Stimulated activated CD4-positive, alpha-beta T cell treated with anti-CD3 and anti-CD28 coated beads, TNF-alpha, amount 100 ng/mL, for 48 hours (primary cell): ENCODE measurements at places on chromosomes 6 and 20.

DNA sequence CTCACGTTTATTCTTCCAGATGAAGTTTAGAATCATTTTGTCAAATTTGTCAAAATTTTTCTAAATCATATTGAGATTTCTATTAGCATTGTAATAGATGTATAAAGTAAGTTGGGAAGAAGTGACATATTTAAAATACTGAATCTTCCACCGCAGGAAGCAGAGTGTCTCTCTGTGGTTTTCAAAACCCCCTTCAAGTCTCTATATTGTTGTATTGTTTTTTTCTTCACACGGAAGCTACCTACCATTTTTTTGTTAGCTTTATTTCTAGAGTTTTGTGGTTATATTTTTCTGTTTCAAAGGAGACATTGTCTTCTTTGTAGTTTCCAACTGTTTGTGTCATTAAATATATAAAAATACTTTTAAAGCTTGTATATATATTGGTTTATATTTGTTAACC lies 188.6 kb downstream of the ZDHHC14 start:
- DNase-seq, result no peak

- DNase-seq, result no peak
Observed at GRCh38 chr20:13340088-13340487, 119.0 kb downstream of the ISM1 start.

- DNase-seq, result no peak
Observed at GRCh38 chr20:33311996-33312395, 29.0 kb downstream of the BPIFB1 start.

GRCh38 chr6:145276756-145277155 lies 458.6 kb downstream of the EPM2A start:
- DNase-seq, result no peak

GRCh38 chr6:25002326-25003091 lies 66.7 kb upstream of the RIPOR2 start:
- no peak for DNase-seq

DNA sequence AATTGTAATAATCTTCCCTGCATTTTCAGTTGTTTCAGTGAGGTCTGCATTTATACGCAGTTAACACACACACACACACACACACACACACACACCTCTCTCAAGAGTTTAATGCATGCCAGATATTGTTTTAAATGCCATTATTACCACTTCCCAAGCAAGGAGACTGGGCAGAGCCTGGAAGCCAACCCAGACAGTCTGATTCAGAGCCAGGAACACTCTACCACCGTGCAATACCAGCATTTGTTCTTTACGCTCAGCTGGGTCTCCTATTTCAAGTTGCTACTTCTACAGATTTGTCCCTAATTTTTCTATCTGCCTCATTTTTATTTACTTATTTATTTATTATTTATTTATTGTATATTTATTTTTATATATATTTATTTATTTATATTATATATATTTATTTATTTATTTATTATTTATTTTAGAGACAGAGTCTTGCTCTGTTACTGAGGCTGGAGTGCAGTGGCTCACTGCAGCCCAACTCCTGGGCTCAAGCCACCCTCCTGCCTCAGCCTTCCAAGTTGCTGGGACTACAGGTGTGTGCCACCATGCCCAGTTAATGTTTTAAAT lies 68.4 kb downstream of the PCSK2 start:
- no peak for DNase-seq

DNA sequence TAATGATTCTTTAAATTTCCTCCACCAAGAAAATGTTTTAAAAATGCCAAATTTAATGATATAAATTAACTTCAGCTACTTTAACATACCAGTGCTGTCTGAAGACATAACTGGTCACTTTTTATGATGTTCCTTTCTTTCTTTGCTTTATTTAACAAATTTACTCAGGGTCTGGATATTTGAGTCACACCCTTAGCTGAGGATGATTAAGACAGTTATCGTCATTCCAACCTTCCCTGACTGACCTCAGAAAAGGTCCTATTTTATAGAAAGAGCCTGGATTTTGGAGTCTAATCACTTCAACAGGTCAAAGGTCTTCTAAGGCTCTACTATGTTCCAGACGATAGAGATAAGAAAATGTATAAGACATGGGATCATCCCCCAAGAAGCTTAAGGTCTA lies 47.4 kb upstream of the CEP162 start:
- DNase-seq, result no peak

GRCh38 chr20:47985092-47985850 lies 200.0 kb upstream of the SULF2 start:
- no peak for DNase-seq

DNA sequence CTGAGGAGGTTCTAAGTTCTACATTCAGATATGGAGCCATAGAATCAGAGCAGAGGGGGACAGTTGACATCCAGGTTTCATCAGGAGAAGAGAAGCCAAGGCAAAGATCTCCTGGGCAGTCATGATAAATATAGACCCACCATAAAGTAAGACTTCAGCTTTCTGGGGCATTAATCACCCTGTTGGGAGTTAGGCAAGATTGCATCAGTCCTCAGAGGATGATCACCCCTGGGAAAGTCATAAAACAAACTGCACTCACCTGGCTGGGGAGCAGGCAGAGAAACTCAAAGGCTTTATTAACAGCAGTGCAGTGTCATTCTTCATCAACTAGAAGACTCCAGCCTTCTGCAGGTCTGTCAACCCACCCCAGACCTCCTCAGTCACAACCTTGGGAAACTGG lies 301.3 kb upstream of the JARID2 start:
- DNase-seq, result no peak

DNA sequence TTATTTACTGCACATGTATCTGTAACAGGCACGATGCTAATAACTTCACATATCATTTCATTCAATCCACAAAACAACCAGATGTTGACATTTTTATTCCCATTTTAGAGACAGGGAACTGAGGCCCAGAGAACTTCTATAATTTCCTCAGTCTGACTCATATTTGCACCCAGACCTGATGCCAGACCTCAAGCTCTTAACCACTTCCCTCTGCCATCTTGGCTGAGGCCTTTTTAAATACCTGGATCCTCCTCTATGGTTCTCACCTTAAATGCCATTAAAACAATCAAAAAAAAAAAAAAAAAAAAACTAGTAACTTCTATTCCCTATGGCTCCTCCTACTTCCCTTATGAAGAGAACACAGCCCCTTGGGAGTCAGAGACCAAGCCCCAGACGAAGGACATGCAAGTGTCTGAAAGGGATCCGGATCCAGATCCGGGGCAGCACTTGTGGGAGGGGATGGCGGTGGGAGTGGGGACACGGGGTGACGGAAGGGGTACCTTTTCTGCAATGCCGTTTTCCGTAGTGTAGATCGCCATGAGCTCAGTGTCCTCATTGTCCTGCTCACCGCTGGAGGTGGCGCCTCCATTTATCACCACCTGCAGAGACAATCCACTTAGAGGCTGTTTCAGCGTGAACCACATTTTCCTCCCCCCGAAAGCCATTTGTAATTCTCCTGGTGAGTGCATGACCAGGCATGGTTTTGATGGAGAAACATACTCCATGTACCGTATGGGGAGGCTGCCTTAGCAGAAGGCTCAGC lies 88.7 kb downstream of the SLC23A2 start:
- DNase-seq, result no peak

DNA sequence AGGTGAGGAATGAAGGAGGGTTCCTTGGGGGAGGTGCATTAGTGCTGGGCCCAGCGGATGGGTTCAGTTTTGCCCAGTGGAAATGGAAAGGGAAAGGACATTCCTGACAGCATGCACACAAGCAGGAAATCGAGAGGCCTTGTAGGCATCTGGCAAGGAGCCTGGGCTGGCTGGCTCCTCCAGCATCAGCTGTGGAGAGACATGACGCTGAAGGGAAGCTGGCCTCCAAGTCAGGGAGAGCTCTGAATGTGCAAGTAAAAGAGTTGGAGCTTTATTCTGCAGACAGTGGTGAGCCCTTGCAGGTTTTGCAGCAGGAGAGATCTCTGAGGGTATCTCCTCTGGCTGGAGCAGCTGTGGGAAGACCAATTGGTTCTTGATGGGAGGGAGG lies 154.3 kb downstream of the MRPL14 start:
- DNase-seq, result no peak

GRCh38 chr20:37379967-37380828 lies 34.3 kb downstream of the SRC start:
- DNase-seq, result no peak

DNA sequence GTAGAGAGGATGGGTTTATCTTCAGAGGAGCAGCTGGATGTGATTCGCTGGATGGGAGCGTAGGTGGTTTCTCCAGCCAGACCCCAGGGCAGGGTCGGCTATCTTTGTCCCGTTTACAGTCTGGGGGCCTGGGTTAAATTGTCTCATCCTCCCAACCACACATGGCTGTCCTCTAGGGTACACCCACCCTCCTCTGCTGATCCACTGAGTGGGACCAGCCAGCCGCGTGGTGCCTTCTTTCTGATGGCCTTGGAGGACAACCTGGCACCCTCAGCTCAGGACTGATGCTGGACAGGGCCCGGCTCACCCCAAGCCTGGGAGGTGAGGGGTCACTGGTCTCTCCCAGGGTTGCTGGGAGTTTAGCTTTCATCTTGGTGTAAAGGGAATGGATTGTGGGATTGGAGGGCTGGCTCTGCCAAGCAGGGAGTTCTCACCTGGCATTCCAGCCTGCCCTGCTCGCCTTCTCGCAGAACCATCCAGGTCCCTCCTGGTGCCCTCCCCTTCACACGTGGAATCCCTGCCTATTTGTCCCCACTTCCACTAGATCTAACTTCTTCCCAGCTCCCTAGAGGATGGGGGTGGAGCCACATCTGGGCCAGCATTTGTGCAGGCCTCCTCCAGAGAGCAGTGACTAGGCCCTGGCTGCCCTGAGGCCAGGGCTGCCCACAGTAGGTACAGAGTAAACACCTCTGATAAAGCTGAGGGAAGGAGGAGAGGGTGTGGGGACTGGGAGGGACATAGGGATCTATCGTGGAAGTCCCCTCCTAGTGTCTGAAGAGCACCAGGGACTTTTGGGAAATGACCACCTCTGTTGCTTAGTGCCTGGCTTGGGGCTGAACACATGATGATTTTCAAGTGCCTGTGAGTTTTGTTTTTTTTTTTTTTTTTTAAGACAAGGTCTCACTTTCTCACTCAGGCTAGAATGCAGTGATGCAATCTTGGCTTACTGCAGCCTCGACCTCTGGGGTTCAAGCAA lies 1.6 kb downstream of the ITPR3 start:
- DNase-seq, result no peak
